ENCODE measurements at places on chromosomes 5 and 9.

GRCh38 chr5:124725040-124725434 is 21.4 kb downstream of the ZNF608 start:
- peak overlapping the region; percentile 55 for H3K27ac ChIP-seq
- H3K4me3 ChIP-seq: no peak overlapping the region
- H3K27me3 ChIP-seq: no peaks in the 10 kb centered on the region

DNA sequence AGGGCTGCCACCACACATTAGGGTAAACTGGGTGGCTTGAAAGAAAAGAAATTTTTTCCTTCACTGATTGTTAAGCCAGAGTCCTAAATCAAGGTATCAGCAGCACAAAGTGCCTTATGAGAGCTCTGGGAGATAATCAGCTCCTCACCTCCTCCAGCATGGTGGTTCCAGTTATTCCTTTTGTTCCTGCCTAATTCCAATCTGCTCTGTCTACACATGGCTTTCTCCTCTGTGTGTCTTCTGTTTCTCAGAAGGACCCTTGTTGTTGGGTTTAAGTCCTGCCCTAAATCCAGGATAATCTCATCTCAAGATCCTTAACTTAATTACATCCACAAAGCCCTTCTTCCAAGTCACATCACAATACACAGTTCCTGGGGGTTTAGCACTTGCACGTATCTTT is 1352.0 kb upstream of the CDH9 start:
- H3K36me3 ChIP-seq: no peaks in the 10 kb centered on the region
- no peaks in the 10 kb centered on the region for H3K27me3 ChIP-seq
- no peak for DNase-seq
- H3K27ac ChIP-seq: no peak overlapping the region

DNA sequence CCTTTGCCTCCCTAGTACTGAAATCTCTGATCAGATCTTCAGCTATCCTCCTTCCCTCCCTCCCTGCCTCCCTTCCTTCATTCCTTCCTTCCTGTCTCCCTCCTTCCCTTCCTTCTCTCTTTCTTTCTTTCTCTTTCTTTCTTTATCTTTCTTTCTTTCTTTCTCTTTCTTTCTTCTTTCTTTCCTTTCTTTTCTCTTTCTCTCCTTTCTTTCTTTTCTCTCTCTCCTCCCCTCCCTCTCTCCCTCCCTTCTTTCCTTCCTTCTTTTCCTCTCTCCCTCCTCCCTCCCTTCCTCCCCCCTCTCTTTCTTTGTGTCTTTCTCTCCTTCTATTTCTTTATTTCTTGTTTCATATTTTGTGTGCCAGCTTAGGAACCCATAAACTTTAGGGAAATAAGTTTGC is 23.9 kb upstream of the ANKRD55 start:
- H3K27ac ChIP-seq: no peak overlapping the region
- peaks cover 20% of the 10 kb centered on the region for H3K4me1 ChIP-seq

DNA sequence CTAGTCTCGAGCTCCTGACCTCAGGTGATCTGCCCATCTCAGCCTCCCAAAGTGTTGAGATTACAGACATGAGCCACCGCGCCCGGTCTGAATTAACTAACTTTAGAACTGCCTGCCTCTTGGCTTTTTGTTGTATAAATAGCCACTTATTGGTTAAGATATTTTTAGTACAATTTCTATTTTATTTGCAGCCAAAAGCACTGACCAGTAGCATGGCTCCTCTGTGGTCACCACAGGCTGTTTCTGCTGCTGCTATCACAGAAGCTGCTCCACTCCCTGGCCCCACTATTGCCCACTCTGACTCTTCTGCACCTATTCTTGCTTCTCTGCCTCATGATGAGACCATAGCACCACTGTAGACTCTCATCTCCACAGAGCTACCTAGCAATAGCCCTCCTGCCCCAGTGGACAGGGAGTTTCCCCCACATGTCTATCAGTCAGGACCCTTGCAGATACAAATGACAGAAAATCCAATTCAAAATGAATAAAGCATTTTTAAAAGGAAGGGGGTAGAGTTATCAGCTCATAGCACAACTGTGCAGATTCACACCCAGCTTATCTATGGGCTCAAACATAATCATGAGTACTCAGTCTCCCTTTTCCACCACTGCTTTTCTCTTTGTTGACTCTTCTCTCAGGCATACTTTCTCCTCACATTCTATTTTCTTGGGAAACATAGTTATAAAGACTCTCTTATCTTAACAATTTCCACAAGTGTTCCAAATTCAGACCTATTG is 151.8 kb upstream of the EPB41L4A start:
- no peaks in the 10 kb centered on the region for H3K4me1 ChIP-seq
- H3K36me3 ChIP-seq: no peaks in the 10 kb centered on the region
- no peak for DNase-seq
- H3K27ac ChIP-seq: no peak overlapping the region
- no peak overlapping the region for H3K4me3 ChIP-seq
- peaks cover 21% of the 10 kb centered on the region for H3K27me3 ChIP-seq

DNA sequence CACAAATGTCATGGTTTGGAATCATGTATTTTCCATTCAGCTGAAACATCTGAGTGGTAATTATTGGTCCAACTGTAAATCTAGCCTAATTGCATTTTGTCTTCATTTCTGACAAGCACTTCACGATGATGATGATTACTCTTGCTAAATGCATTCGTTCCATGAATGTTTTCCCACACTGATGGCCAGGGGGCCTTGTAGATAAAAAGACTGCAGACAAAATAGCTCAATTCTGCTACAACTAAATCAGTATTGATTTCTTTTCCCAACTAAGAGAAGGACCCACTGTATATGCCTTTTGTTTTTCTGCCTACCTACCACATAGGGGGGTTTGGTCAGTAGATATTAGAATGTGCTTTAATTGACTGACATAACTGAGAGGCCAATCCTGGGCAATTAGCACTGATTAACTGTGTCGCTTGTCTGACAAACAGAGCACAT is 1351.3 kb upstream of the NUDT12 start:
- H3K27ac ChIP-seq: no peak overlapping the region
- no peaks in the 10 kb centered on the region for H3K27me3 ChIP-seq
- H3K4me1 ChIP-seq: peaks cover 31% of the 10 kb centered on the region
- DNase-seq: no peak
- no peak overlapping the region for H3K4me3 ChIP-seq
- no peaks in the 10 kb centered on the region for H3K36me3 ChIP-seq

DNA sequence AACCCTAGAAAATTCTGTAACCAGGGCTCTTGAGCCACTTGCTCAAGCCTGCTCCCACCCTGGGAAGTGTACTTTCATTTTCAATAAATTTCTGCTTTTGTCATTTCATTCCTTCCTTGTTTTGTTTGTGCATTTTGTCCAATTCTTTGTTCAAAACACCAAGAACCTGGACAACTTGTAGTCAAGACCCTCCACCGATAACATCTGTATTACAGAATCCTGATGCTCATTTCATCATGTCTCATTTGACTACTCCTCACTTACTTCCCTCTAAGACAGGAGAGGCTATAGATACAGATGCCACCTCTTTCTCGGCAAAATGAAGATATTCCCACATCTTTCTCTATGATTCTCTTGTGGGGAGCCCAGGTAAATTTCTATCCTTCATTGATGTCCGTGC is 183.5 kb downstream of the TMEM232 start:
- H3K4me3 ChIP-seq: no peak overlapping the region
- H3K27me3 ChIP-seq: no peaks in the 10 kb centered on the region

GRCh38 chr5:140295414-140295813 is 7.5 kb downstream of the PFDN1 start:
- no peak overlapping the region for H3K4me3 ChIP-seq
- peak; percentile 89 for DNase-seq
- H3K27me3 ChIP-seq: no peaks in the 10 kb centered on the region
- H3K4me1 ChIP-seq: peaks cover 81% of the 10 kb centered on the region

DNA sequence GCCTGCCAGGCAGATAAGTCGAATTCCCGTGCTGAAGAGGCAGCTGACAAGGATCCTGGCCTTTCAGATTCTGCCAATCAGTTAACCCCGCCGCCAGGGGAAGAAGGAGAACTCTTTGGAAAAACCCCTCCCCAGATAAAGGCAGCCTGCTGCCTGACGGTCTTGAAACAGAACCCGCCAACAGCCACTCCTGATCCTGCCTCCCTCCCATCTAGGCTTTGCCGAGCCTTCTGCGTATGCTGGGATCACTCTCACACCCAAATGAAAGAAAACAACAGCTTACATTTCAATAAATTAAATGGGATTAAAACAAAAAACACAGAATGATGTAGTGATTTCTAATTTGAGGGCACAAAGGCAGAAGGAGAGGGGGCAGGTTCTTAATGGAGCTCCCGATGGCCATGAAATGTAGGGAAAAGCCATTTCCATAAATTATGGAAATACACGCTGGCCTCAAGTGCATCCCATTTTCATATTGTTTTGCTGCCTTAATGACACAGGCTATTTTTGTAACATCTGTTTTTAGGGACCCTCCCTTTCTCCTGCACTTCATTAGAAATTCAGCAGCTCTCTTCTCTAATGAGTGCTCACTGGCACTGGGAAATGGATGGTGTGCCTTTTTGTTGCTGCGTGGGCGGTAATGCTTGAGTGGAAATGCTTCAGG is 319.1 kb downstream of the MED10 start:
- H3K4me1 ChIP-seq: no peaks in the 10 kb centered on the region
- H3K36me3 ChIP-seq: no peaks in the 10 kb centered on the region
- no peaks in the 10 kb centered on the region for H3K27me3 ChIP-seq
- no peak overlapping the region for H3K4me3 ChIP-seq

DNA sequence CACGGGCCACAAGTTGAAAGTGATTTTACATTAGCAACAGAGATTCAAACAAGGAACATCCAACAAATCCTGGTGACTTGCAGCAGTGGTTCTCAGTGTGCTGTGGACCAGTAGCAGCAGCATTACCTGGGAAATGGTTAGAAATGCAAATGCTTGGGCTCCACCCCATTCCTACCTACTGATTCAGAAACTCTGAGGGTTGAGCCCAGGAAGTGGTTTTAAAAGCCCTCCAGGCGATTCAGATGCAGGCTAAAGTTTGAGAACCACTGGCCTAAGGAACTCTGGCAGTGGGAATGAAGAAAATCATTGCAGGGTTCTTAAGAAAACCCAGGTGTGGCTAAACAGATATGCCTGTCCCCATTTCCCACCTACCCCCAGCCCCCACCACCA is 398.8 kb downstream of the ENC1 start:
- H3K4me1 ChIP-seq: peaks cover 16% of the 10 kb centered on the region
- no peak overlapping the region for H3K4me3 ChIP-seq
- no peak overlapping the region for H3K27ac ChIP-seq
- H3K27me3 ChIP-seq: no peaks in the 10 kb centered on the region
